H1 (cell line): ENCODE measurements at places on chromosomes 2 and 18. TPM values are rescaled to one million over a fixed set of nuclear protein-coding genes. Genes with fewer than 3 reads are reported as not detected.
A peak's percentile ranks its signal among the peaks of the same experiment; 100 is the strongest.

The FHL2 gene
- 33.2 and 33.4 TPM in 2 replicates for total RNA-seq

The EIF2AK3 gene
- total RNA-seq, result 22.7 and 22.8 TPM in 2 replicates

The REEP1 gene
- total RNA-seq, result 1.5 TPM in 2 replicates

GRCh38 chr2:107811411-107811810, 15.3 kb upstream of the RGPD4 start:
- DNase-seq, result no peak

DNA sequence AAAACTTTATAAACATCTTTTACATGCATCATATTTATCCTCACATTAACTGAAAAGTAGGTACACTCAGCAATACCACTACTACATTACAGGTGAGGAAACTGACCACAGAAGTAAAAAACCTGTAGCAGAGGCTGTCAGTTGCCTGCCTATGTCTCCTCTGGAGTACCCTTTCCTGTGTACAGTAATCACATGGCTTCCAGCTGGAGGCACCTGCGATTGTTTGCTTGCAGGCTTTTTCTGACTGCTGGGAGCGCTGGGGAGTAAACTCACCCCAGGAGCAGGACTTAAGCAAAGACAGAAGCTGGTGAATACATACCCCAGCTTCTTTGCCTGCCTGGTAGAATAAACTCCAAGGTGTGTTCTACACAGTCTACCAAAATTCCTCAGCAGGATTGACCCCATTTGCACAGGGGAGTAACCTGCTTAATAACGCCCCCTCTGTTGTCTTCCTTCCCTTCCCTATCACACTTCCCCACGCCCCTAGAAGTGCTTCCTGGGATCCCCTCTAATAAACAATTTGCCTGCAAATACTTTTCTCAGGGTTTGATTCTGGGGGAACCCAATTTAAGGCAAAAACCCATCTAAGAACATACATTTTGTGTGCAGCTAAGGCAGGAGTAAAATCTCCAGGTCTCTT, 138.9 kb downstream of the PTH2R start:
- DNase-seq, result no peak

- DNase-seq, result peak; percentile 35
These were observed 35.9 kb downstream of the C1QL2 start for GRCh38 chr2:119122663-119123062.

DNA sequence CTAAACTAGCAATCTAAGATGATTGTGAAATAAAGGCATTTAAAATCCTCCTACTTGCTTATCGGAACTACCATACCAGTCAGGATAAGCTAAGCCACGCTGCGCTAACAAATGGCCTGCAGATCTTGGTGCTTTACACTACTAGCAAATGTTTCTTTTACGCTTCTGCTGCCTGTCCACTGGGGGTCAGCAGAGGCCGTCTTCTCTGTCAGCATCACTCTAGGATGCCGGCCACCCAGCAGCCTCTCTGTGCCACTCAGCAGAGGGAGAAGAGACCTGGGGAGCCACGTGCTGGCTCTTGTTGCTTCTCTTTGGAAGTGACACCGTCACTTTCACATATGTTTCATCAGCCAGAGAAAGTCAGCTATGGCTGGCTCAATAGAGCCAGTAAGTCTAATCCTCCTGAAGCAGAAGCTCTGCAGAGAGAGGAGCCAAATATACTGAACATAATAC, 36.6 kb downstream of the COPS8 start:
- peak; percentile 81 for DNase-seq

DNA sequence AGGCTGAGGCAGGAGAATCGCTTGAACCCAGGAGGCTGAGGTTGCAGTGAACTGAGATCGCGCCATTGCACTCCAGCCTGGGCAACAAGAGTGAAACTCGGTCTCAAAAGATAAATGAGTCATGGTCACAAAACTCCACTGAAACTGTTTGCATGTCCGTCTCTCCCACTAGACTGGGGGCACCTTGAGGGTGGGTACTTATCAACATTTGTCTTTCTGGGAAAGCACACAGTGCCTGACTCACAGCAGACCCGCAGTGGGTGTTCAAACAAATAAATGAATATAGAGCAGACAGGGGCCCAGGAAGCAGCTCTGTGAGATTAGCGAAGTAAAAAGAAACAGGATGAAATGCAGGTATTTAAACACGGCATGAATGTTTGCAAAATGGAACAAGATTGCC, 211.1 kb upstream of the GATA6 start:
- no peak for DNase-seq

DNA sequence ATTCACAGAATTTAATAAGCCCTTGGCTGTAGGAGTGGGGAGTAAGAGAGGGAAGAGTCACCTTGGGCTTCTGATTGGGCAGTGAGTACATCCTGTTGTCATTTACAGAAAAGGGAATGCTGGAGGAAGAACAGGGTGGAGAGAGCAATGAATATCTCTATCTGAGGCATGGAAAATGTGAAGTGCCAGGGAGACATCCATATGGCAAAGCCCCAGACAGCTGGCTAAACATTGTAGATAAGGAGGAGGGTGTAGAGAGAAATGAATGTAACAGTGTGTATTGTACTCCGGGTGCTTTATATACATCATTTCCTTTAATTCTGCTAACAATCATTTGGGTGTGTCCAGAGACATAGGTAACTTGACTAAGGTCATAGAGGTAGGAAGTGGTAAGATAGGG, 103.5 kb downstream of the UPP2 start:
- no peak for DNase-seq

- no peak for DNase-seq
These were observed 828 bp downstream of the DYNC1I2 start for GRCh38 chr2:171688129-171688465.

GRCh38 chr2:238163481-238164198, 4.9 kb downstream of the ERFE start:
- no peak for DNase-seq

DNA sequence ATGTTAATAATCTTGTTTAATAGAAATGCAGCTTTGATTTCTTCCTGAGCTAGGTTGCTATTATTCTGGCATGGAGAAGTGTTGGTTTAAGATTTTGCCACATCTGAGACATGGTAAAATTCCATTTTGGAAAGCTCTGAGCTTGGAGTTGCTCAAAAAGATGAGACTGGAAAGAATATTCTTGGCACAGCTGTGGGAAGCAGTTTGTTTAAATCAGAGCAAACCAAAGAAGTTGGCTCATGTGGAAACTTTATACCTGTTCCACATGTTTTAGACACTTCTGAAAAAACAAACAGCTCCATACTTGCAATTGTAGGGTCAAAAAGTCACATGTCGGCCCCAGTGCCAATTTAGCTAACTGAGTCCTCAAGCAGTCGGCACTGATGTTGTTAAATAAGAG, 116.6 kb downstream of the SLC4A3 start:
- DNase-seq, result no peak

DNA sequence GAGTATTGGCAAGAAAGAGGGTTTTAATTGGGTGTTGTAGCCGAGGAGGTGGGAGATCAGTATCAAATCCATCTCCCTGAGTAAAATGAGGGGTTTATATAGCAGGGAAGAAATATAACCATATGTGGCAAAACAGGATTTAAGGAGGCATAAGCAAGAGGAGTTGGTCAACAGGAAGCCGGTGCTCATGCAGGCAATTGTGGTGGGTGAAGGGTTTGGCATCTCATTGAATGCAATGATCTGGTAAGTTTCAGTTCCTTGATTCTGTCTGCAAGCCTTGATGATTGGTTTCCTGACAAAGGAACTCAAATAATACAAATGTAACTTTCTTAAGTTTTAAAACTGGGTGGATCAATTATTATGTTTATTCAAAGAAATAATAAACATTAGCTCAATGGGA, 564.4 kb upstream of the LINC00305 start:
- no peak for DNase-seq

DNA sequence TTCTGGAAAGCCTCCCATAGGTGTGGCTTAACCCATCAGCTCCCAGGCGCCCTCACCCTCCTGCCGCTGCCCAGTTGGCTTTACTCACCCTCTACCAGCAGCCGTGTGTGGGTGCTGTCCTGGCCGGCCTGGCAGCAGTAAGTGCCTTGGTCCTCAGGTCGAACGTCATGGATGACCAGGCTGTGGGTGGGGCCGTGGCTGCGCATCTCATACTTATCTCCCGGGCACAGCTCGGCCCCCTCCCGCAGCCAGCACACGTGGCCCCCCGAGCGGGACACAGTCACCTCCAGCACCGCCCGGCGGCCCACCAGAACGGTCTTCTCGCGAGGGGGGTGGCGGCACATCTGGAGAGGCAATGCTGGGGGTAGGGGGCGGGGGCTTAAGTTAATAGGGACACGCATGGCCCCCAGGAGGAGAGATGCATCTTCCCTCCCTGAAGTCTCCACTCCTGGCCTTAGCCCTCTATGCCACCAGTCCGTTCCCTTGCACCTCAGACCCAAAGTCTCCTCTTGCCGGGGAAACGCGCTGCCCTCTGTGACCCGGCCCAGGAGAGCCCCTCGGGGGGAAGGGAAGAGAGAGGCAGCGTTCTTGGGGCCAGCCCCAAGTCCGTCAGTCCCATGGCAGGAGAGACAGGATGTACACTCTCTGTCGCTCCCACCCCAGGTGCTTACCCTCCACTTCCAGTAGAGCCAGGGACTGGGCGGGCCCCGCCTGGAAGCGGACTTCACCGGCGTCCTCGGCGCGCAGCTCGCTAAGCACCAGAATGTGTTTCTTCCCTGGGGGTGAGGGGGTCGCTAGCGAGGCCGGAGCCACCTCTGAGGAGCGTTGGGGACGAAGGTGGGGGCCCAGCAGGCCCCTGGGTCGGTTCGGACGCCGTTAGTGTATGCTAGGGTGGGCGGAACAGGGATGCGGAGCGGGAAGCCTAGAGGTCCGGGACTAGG, 7.9 kb downstream of the TMEM198 start:
- DNase-seq, result no peak

- no peak for DNase-seq
These were observed 144.6 kb upstream of the L3MBTL4 start for GRCh38 chr18:6559296-6559695.

GRCh38 chr18:45621061-45621511, 5.8 kb downstream of the SLC14A2 start:
- DNase-seq, result no peak

DNA sequence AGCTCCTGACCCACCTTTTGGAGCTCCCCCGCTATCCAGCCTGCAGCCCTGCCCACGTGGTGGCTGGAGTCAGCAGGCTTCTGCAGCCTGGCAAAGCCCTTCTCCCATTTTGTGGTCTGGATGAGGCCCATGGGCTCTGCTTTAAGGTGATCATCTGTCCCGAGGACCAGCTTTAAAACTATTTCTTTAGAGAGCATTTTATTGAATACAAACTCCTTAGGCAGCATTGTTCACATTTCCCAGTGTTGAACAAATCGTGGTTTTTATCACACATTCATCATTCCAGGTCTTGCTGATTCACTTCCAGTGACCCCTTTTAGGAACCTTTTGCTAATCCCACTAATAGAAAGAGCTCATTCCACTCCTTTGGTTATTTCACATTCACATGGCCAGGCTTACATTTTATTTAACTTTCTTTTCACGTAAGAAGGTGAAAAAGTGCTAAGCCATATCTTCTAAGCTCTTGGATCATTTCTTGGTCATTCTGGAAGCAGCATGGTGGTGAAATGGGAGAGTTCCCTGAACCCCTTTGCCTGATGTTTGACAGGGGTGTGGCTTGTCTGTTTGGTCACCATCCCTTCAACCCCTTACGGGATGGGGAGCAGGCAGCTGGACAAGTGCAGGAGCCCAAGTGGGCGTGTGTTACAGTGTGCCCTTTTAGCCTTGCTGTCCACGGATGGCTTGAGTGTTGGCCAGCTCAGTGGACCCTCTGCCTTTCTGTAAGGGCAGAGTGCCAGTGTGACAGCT, 80.4 kb upstream of the RAPGEF4 start:
- no peak for DNase-seq

- DNase-seq, result no peak
These were observed 7.9 kb downstream of the MFSD6 start for GRCh38 chr2:190415794-190416775.

DNA sequence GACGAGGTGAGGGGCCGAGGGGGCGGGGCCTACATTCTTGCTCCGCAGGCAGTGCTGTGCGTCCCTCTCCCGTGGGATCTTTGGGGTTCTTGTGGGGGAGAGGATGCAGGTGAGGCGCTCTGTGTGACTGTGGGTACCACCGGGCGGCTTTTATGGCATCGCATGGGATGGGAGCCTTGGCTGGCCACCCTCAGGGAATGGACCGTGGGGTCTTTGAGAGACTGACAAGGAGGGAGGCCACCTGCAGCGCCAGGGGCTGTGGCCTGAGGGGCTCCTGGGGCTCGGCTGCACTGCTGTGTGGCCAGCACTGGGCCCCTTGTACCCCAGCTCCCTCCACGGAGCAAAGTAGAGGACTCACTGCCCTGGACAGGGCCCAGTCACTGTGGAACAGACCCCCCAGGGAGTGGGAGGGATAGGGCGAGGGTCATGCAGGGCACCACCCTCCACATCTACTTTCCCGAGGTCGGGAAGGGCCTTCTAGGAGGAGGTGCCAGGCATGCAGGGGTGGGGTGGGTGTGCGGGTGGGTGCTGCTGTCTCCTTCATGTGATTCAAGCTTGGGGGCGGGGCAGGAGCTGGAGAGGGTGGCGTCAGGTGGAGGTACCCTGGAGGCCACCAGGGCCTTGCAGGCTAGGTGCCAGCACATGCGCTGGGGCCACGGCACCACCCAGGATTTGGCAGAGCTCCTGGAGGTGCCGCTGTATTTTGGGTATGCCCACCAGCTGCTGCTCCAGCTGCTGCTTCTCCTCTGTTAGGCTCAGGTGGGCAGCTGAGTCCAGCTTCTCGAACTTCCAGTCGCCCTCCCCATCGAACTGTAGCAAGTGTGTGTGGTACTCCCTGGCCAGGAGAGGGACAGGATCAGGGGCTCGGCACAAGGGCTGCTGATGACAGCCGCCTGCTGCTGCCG, 1072.4 kb downstream of the RPIA start:
- no peak for DNase-seq

GRCh38 chr18:51754566-51754965, 557.1 kb upstream of the MEX3C start:
- no peak for DNase-seq

DNA sequence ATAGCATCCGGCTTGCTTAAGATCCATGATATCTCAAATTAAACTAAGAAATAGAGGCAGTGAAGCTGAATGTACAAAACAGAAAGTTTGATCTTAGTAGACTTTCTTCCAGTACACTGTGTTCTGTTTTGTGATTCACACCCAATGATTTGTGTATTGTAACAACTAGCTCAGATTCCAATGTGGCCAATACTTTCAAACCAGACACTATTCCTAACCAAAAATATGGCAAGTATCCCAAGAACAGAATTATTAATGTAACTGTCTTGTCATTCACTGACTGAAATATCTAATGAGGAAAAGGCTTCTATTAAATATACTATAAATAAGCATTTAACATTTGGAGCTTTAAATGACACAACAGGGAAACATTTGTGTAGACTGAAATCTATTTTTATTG, 299.1 kb downstream of the NRXN1 start:
- no peak for DNase-seq

GRCh38 chr2:233437439-233437955, 83.2 kb downstream of the DGKD start:
- DNase-seq, result no peak

DNA sequence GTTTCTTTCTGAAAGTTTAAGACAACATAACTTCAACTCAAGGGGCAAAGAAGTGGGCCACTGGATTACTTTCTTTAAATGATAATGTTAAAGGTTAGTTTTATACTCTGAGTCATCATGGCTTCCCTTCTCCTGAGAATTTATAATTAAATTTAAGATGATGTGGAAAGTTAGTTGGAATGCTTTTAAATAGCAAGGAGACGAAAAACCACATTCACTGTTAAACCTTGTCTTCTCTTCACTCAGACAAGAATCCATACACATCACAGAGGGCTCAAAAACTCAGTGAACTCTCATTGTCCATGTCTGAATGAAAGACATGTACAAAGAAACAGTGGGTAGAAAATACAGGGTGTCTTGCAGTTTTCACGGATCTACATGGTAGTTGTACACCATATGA, 65.6 kb downstream of the COL5A2 start:
- no peak for DNase-seq

GRCh38 chr2:141490886-141491285, 639.9 kb downstream of the LRP1B start:
- DNase-seq, result no peak

- no peak for DNase-seq
These were observed 373.1 kb upstream of the FANCL start for GRCh38 chr2:58614219-58614618.
